ENCODE measurements at places on chromosomes 7 and 10.

- no peak for DNase-seq
These were observed 349.6 kb downstream of the TFEC start for GRCh38 chr7:115680921-115681320.

GRCh38 chr10:58955615-58956014 lies 220.8 kb upstream of the PHYHIPL start:
- no peak for DNase-seq

DNA sequence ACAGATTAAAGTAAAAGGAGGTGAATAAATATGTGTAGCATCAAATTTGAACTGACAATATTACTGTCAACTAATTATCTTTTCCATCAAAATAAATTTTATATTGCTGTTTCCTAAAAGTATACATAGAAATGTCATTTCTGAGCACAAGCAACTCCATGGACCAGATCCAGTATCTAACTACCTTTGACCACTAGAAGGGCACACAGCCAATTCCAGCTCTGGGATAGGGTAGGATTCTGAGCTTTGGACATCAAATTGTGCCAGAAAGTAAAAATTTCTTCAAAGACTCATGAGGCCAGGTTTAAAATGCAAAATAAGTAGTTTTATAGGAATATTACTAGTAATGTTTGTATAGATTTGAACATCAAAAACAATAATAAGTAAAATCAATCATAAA lies 29.7 kb downstream of the AKR1C3 start:
- no peak for DNase-seq

DNA sequence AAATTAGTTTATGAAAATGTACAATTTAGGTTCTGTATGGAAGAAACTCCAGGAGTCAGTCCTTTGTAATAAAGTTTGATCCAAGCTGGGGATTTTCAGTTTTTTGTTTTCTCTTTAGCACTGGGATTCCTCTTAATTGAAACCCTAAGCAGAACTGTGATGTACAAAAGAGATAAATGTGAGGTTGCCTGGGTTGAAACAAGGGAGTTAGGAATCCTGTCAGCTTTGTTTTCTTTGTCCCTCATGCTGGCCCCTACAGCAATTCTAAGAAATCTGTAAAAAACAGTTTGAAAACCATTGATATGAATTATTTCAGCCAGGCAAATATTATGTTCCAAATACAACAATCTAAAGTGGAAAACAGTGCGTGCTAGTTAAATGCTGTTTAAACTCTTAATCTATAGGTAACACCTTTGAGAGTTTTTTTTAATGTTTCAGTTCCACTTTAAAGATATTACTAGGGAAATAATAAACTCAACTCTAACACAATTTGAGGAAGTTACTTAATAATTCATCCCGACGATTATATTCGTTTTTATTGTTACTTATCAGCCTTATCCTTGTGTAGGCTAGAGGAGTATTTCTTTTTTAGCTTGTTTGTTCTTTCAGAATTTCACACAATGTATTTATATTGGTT lies 65.3 kb downstream of the SGCE start:
- no peak for DNase-seq

DNA sequence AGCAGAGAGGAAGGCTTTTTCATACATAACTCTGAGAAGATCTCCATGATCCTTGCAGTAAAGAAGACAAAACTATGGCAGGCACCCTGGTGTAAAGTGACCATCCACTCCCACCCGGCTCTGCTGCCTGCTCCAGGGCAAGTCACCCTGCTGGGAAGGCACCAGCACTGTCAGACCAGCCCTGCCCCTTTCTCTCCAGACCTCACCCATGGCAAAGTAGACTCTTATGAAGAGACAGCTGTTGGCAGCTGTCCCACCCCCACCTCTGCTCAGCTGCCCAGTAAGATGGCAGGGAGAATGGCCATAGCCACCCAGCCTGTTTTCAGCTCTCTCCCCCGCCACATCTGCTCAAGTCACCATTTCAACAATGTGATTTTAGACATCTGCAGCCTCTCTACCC lies 8.6 kb upstream of the ZMIZ2 start:
- DNase-seq, result no peak

DNA sequence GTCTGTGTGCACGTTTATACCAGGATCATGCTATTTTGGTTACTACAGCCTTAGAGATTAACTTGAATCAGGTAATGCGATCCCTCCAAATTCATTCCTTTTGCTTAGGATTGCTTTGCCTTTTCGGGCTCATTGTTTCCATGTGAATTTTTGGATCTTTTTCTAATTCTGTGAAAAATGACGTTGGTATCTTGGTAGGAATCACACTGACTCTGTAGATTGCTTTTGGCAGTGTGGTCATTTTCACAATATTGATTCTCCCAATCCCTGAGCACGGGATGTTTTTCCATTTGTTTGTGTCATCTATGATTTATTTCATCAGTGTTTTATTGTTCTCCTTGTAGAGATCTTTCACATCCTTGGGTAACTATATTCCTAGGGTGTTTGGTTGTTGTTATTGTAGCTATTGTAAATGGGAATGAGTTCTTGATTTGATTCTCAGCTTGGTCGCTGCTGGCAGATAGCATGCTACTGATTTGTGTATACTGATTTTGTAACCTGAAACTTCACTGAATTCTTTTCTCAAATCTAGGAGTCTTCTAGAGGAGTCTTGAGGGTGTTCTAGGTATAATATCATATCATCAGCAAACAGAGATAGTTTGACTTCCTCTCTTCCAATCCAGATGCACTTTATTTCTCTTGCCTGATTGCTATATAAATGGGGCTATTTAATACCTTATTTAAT lies 18.2 kb downstream of the SNX8 start:
- DNase-seq, result no peak

DNA sequence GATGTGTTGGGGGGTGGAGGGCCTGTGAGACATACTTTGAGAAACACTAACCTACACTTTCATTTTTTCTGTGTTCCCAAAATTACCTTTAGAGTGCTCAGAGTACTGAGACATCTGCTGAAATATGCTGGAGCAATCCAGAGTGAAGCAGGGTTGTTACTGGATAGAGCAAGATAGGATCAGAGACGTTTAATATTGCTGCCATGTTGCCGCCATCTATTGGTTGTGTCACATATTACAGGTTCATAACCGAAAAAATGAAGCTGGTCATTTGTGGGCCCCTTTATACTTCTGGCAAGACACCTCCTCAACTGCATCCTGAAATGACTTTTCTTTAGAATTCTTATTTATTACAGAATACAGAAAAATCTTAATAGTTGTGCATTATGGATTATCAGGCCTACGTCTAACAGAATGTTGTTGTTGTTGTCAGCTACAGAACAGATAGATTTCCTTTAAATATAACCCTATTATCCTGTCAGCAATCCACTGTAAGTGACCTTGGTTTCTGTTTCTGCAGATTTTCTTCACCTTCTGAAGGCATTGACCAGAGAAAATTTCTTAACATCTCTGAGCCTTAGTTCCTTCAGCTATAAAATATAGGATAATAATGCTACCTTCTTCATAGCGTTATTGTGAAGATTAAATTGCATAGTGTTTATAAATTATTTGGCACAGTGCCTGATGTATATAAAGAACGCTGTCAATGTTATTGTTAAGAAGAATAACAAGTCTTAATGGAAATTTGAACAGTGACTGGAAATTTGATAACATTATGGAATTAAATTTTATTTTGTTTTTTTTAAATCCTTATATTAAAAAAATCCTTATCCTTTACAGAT lies 16.2 kb upstream of the DLD start:
- DNase-seq, result peak; percentile 24

DNA sequence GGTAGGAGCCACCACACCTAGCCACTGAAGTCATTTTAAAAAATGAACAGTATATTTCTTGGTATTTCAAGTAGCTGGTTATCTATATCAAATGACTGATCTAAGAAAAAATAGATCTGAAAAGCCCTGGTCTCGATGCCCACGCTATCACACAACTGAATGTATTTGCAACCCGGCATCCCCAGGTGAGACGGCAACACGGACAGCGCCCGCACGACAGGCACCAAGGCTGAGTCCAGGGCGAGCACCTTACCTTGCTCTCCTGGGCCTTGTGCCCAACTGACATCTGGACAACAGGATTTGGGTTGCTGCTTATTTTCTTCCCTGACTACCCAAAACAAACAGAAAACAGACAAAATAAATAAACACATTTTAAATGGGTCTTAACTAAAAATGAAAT lies 44.8 kb upstream of the NCAPG2 start:
- DNase-seq, result no peak

- no peak for DNase-seq
These were observed 10.6 kb downstream of the LRIT2 start for GRCh38 chr10:84214612-84215235.

DNA sequence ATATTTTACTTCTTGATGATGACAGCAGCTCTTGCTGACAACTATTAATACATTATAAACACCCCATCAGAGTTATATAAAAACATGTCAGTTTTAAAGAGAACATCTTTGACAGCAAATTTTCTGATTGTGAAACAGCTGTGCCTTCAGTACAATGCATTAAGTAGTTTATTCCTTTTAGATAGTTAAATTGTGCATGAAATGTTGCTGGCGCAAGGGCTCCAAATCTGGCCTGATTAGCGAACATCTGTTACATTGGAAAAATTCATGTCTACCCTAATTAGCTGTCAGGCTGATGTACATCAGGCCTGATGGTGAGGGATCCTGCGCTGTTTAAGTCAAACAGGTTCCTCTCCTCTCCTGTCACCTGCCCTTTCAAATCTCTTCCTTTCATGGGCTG lies 171.9 kb upstream of the SP8 start:
- DNase-seq, result no peak

GRCh38 chr10:112955582-112956421 lies 5.8 kb downstream of the TCF7L2 start:
- no peak for DNase-seq

DNA sequence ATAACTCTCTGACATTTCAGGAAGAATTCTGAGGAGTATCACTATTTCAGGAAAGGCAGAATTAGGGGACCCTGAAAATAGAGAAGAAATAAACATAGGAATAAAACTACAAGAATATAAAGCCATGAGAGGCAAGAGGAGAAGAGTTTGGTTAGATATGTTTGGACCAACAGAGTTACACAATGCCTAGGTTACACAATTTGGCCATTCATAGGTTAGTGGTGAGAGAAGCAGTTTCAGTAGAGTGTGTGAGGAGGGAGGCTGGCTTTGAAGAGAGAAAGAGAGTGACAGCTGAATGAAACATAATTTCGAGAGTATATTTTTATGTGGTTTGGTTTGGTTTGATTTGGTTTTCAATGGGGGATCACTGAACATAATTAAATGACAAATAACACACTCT lies 783.2 kb upstream of the LRRN3 start:
- no peak for DNase-seq

- no peak for DNase-seq
These were observed 14.4 kb upstream of the TTYH3 start for GRCh38 chr7:2617325-2617905.

DNA sequence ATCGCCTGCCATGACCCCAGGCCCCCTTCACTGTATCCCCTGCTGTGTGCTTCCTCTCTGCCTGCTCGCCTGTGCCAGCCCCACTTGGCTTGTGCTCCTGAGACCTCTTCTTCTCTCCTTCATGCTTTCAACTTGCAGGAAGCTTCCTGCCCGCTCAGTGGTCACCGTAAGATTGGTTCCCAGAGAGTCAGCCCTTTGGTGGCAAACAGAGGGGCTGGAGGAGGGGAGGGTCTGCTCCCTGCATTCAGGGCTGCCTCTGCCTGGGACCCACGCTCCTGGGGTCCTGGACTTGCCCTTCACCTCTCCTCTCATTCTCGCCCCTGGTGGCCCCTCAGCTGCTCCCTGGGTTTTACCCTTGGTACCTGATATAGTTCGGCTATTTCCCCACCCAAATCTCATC lies 45.8 kb upstream of the ZNF32 start:
- DNase-seq, result no peak

DNA sequence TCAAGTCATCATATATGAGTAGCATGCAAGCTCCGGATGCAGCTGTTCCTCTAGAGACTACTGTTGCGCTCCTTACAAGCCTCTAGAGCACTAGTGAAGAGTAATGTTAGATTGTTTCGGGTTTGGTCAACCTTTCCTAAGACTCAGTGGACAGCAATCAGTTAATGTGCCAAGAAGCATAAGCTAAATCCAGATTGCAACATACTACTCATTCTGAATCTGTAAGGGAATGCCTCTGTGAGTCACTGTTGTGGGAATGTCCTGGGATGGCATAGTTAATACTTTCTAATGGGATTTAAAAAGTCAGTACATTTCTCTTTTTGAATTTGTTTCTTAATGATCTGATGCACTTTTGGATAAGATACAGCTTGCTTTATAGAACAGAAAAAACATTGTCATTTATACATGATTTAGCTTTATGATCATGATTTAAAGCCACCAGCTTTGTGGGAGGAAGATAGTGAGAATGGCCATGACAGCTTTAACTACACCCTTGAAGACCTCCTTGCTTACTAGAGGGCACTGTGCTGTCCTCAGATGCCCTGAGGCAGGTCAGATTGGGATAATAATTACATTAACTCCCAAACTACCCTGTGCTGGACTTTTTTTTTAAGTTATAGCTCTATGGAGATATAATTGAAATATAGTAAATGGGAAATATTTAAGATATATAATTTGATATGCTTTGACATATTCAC lies 138.4 kb downstream of the SDK1 start:
- DNase-seq, result no peak

- no peak for DNase-seq
These were observed 59.4 kb upstream of the NAMPT start for GRCh38 chr7:106344211-106344610.

- DNase-seq, result no peak
These were observed 28.4 kb upstream of the CNPY1 start for GRCh38 chr7:155574556-155575290.

- no peak for DNase-seq
These were observed 93.8 kb upstream of the GNA12 start for GRCh38 chr7:2937701-2938513.

DNA sequence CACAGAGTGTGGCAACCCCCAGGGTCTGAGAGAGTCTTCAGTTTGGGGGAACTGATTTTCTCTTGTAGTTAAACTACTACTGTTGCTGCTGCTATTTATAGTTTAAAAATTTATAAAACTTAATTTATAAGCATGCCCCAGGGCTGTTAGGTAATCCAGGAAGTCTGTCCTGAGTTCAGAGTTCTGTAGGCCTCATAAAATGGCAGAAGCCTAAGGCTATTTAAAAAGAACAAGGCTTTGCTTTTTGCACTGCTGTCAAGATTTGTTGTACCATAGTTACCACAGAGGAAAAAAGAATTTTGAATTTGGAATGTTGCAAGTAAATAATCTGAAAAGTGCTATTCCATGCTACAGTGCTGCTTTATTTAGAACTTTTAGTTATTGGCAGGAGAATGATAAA lies 66.1 kb downstream of the AGK start:
- DNase-seq, result no peak

DNA sequence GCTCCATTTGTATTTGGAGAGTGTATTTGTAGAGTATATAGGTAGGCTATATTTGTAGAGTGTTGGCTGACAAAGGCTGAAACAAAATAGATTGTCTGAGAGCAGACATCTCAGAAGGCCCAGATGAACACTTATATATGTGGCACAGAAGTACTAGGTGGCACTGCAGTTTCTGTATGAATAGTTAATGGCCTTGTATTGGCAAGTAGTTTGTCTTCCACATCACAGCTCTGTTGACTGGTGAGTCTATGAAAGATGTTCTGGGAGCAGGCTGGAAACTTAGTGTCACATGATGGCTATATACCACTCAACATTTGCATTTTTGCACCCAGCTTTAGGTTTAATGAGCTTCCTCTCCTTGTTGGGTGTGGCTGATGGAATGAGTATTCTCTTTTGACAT lies 51.9 kb downstream of the CCNY start:
- DNase-seq, result no peak
